ENCODE measurements at places on chromosomes 3 and 15.

DNA sequence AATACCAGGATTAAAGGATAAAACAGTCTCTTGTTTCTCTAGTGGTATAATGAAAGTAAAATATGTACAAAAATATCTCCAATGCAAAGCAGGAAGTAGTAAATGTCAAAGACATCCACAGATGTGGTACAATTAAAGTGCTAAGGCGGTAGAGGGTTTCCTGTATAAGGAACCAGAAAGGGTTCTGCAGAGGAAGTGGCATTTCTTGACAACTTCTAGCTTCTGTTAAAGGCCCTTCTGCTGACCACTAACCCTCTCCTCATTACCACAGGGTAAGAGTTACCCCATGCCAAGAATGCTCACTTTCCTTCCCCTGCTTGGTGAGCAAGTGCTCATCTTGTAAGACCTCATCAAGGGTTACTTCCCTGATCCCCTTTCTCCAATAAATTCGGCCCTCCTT, 883.6 kb upstream of the NR2F2 start:
- DNase-seq = peak; percentile 91

DNA sequence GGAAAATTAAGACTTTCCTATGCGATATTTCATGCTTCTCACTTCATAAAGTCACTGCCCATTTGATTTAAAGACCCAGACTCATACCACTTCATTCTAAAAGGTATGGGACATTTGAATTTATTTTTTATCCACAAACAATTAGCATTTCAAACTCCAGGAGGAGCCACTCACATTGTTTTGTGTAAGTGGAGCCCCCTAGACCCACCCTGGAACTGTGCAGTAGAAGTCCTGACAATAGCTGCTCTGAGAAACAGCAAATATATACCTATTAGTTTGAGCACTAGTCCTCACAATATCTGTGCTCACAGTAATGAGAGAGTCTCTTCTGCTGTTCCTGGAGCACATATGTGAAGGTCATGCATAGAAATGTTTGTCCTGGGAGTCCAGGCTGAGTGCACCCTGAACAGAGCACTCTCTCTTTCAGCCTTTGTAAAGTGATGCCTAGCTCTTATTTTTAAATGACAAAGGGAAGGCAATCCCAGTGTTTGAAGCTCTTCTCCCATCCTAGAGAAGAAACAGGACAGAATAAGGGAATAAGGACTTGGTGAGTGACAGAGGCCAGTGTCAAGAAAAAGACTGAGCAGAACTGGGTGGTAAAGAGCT, 127.5 kb upstream of the STRIT1 start:
- DNase-seq = peak; percentile 27

DNA sequence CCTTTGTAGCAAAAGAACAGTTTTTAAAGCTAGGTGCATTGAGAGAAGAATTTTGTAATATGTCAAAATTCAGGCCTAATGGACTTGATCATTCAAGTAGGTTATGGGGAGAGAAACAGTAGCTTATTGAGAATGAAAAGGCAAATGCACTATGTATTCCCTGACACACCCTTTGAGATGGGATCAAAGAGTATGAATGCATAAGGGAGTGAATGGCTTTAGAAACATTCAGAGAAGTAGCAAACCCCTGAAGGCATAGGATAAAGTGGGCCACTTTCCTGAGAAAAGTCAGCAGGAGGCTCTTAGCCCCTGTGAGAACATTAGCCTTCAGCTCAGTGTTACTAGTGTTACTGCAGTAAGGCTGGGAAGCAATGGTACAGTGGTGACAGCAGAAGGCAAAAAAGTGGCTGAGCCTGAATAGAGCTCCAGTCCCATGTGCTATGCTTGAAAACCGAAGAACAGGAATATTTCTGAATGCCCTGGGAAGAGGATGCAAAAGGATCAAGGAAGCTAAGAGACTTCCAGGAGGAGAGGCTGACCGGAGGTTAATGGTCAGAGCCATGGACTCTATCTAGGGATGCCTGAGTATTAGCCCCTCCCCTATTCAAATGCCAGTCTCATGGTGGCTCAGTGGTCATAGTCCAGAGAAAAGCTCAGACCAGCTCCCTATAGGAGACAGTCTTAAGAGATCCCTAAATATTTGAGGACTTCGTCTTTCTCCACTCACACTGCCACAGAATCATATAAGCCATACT, 218.2 kb upstream of the SGO1 start:
- DNase-seq = no peak

- DNase-seq = no peak
These were observed 651 bp downstream of the MTMR14 start for GRCh38 chr3:9649791-9650521.

DNA sequence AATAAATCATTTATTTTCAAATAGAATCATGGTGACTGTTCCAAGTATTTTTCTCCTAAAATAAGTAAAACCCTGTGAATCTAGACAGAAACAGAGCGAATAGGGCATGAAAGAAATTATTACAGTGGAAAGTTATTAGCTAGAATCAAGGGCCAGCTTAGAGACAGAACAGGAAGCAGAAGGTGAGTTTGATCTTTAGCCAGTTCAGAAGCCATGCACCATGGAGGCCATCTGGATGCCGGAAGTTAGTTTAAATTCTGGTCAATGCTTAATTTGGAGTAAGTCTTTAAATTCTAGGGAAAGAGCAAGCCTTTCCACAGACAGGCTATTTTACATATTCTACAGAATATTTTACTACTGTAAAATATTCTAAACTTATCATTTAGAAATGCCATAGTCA, 574.8 kb downstream of the CADM2 start:
- no peak for DNase-seq

- DNase-seq = no peak
These were observed 170.6 kb upstream of the TSC22D2 start for GRCh38 chr3:150237490-150237889.

GRCh38 chr3:101043687-101044078, 50.5 kb upstream of the ABI3BP start:
- no peak for DNase-seq

GRCh38 chr15:55394694-55395093, 13.5 kb downstream of the CCPG1 start:
- no peak for DNase-seq

GRCh38 chr3:45088543-45089358, 57.4 kb downstream of the CDCP1 start:
- no peak for DNase-seq

GRCh38 chr15:63449731-63450130, 54.7 kb upstream of the USP3 start:
- no peak for DNase-seq

DNA sequence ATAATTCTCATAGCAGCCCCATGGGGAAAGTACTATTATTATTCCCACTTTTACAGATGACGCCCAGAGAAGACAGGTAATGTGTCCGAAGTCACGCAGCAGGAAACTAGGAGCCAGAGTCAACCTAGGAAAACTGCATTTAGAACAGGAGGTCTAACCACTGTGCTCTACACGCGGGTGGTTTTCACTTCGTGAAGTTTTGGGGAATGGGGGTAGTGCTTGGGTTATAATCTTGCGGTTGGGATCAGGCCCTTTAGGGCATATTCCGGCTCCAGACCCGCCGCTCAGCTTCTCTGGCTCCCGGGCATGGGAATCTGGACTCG, 5.2 kb downstream of the TPM1 start:
- no peak for DNase-seq

DNA sequence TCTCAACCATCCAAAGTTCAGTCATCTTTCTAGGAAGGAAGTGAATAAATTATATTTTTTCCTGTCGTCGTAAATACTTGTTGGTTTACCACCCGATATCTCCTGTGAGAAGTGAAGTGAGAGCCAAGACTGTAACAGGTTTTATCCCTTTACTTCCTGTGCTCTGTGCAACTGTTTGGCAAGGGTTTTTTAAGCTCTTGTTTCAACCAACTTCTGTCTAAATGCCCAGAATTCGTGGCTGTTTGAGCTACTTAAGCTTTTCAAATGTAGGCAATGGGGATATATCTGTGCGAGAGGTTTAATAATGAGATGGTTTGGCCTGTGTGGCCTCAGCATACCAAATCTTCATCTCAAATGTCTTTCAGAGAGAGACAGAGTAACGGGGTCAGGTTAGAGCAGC, 134.7 kb downstream of the LRTM1 start:
- no peak for DNase-seq

DNA sequence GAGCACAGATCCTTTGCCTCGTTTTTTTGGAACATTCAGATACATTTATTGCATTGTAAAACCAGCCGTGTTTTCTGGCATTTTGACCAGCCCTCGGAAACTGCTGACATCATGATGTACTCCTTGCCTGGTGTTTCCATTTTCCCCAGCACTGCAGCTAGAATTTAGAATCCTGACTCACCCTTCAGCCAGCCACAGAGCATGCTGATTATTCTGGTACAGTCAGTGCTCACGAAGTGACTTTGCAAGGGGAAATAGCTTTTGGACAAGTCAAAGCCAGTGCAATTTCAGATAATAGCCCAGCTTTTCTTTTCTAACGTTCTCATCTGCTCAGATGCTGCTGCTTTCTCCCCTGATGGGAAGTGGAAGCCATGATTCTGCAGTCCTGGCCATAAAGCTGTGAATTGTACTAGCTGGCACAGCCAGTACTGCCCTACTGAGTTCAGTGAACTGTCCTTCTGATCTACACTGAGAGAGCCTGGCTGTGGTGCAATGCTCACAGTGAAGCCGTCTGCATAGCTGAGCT, 12.1 kb upstream of the CNBP start:
- no peak for DNase-seq

- DNase-seq = peak; percentile 28
These were observed 911 bp downstream of the RFTN1 start for GRCh38 chr3:16512435-16513140.

GRCh38 chr3:119543147-119543546, 16.3 kb downstream of the CD80 start:
- DNase-seq = no peak

DNA sequence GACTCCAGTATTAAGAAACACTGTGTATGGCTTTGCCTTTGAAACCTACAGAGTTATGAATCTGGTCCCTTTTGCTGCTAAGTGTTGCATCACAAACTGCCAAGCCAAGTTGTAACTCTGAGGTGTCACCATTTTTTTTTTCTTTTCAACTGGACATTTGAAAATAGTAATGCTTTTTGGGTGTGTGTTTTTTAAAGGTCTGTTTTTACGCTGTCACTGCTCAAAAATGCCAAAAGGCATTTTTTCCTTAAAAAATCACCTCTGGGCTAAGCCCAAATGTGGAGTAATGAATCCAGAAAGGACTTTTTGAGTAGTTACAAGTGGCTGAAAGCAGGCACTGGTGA, 9.5 kb downstream of the SMAD3 start:
- no peak for DNase-seq

DNA sequence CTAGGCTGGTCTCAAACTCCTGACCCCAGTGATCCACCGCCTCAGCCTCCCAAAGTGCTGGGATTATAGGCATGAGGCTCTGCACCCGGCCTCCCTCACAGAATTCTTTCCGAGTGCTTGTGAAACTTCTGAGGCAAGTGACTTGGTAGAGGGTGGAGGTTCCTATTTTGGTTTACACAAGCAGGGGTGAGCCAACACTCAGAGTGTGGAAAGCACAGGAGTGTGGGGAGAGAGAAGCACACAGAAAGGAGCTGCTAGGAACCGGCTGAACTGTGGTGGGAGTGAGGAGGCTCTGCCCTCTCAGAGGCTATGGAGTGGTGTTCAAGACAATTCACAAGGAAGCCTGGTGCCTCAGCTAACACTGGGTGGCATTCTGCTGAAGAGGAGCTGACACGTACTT, 7.7 kb downstream of the CAPN3 start:
- no peak for DNase-seq

- DNase-seq = no peak
These were observed 396.5 kb upstream of the C2CD4B start for GRCh38 chr15:62561571-62561970.

GRCh38 chr3:88882121-88882520, 225.3 kb upstream of the EPHA3 start:
- DNase-seq = no peak

DNA sequence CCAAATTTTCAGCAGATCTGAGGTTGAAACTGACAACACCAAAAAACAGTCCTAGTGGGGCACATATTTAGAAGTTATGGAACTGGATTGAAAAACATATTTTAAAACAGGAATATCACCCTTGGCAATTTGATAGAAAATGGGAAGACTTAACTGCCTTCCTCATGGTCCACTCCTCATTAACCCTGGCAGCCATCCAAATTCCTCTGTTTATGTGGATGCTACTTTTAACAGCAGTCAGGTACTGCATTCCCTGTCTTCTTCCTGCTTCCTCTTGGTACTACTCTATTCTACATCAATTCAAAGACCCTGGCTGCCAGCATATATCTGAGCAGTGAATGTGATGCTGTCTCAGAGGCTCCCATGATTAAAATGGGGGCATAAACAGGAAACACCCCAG, 54.3 kb downstream of the PDE8A start:
- DNase-seq = no peak

DNA sequence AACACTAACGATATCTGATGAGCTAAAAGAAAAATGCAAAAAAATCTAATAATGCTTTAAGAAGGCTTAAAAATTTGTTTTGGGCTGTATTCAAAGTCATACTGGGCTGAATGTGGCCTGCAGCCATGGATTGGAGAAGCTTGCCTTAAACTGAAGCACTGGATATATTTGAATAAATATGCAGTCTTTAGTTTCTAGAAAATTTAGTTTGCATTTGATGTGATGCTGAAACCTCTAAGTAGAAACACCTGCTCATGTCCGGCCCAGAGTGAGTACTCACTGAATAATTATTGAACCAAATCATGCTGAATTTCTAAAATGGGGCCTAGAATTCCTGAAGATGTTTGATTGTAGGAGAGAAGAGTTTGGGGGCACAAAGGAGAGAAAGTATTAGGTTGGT, 43.9 kb downstream of the ABHD5 start:
- DNase-seq = no peak

GRCh38 chr3:24519368-24520100, 24.9 kb upstream of the THRB start:
- DNase-seq = no peak

- peak; percentile 43 for DNase-seq
These were observed 10.6 kb downstream of the LRIG1 start for GRCh38 chr3:66490214-66490613.

GRCh38 chr15:100433304-100433703, 91.5 kb upstream of the ADAMTS17 start:
- DNase-seq = no peak

DNA sequence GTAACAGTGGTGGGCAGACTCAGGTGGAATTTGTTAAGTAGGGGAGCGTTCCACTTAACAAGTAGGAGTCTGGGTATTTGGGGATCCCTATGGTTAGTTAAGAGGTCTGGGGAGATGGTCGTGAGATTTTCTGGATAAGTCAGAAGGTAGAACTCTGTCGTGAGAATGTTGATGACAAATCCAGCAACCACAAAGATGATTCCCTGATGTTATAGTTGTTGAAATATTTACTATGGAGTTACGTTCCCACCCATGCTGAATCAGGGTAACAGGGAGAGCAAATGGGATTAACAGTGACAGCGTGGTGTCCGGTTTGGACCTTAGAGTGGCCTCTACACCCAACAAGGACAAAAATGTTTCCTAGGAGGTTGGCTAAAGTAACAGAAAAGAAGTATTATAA, 110.8 kb downstream of the MFSD1 start:
- DNase-seq = no peak

- no peak for DNase-seq
These were observed at the start of gene ADAMTSL3 for GRCh38 chr15:83653639-83654378. Gene ADAMTSL3, plus strand, starts transcription at chr15:83654123. Its CDS starts 1,639 bp downstream, at chr15:83655762.

- DNase-seq = no peak
These were observed 10.8 kb upstream of the PDIA3 start for GRCh38 chr15:43735416-43735815.
